ENCODE measurements at places on chromosomes 7 and 10.

- no peak for DNase-seq
Observed at GRCh38 chr10:5691786-5692185, 7.1 kb downstream of the TASOR2 start.

- no peak for DNase-seq
Observed at GRCh38 chr7:22329816-22330524, 27.0 kb downstream of the RAPGEF5 start.

DNA sequence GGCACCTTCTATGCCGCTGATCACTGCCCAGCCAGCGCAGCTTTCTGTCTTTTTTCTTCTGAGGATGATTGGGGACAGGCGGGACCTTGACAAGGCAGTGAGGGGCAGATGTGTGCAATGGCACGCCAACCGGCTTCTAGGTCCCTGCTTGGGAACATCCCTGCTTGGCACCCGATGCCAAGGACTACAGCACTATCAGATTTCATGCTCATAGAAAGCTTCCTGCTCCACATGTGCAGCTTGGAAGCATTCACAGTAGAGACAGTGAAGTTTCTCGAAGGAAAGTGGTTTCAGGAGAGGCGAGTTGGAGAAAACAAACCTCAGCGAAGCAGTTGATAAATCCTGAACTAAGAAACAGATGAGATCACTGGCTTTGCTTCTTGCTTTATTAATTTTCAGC lies 267.5 kb upstream of the HABP2 start:
- DNase-seq, result peak; percentile 42

DNA sequence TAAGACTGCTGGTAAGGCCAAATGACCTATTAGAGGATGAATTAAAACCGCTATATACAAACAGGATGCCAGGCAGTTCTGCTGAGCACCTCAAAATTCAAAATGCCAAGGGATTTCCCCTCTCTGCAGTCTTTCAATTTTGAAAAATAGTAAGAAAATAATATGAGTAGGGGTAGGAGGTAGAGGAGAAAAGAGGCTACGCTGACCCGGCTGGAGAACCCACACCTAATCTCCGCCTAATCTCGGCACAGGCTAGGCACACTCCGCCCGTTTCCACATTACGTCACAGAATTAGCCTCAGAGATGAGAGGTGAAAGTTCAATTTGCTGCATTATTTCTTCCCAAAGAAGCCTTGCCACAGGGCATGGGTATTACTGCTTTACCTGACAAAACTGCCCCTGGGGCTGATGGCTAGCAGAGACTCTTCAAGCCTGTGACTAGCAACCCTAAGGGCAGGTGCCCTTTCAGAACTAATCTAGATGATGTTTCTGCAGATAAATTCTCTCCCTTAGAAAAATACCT lies 21.3 kb upstream of the SPOCK2 start:
- DNase-seq, result no peak

- no peak for DNase-seq
Observed at GRCh38 chr10:60870803-60871202, 73.2 kb downstream of the RHOBTB1 start.

DNA sequence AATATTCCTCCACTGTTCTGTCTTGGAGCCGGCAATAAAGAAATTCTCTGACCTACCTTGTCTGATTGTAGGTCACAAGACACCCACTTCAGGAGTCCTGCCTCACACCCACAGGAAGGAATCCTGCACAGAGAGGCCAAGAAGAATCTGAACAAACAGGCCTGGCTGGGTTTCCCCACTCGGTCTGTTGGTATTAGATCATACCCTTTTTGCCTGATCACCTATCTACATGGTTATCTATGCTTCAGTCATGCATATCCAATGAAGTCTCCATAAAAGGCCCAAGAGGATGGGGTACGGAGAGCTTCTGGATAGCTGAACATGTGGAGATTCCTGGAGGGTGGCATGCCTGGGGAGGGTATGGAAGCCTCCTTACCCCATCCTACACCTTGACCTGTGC lies 12.3 kb downstream of the OGDH start:
- no peak for DNase-seq

DNA sequence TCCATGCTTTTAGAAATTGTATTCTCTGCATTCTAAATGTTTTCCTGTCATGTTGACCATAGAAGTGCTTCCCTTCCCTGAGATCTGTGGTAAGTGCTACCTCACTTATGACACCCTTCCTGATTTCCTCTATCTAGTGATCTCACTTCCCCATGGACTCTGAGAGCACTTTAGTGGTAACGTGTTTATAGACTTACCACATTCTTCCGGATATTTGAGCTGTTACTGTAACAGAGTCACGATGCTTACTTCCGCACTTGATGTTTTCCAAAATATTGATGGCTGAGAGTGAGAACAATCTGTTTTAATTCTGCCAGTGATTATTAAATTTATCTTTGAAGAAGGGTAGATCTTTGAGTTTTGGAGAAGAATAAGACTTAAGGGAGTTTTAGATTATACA lies 60.1 kb upstream of the NAMPT start:
- no peak for DNase-seq

- DNase-seq, result no peak
Observed at GRCh38 chr10:118800920-118801319, 46.1 kb upstream of the CACUL1 start.

DNA sequence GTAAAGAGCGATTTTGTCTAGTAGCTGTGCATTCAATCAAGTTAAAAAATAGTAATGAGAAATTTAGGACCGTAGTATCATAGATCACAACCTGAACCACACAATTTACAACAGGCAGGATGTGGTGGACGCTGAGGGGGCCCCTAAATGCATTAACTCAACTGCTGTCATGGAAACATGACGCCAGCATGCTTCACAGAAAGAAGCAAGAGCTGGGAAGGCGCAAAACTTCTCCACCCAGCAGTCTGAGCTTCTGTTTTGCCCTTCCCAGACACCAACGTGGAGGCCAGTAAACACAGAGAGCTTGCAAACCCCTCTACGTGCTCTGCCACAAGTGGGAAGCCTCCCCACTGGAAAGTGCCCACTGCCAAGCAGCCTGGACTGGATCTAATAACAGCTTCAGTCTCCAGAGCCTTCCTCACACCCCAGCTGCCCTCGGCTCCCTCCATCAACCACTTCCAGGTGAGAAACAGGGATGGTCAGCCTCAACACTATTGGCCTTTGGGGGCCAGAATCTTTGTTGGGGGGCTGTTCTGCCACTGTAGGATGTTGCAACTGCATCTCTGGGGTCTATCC lies 151.8 kb downstream of the SFMBT2 start:
- DNase-seq, result no peak

Data from AG20443 (cell line).